ENCODE measurements at places on chromosomes 12 and 14. TPM values are rescaled to one million over a fixed set of nuclear protein-coding genes. Genes with fewer than 3 reads are reported as not detected.

SLCO1B1 gene
- not detected for total RNA-seq

RND1 gene
- 1.6 TPM for total RNA-seq

LRCOL1 gene
- not detected for total RNA-seq

GLIPR1L1 gene
- total RNA-seq: not detected

KRT73 gene
- 0.25 TPM for total RNA-seq

COA8 gene
- 29.2 TPM for total RNA-seq

MANSC4 gene
- total RNA-seq: not detected

AQP5 gene
- not detected for total RNA-seq

OTX2 gene
- total RNA-seq: not detected

CLEC2D gene
- total RNA-seq: 269 TPM

RHOJ gene
- not detected for total RNA-seq

GAS2L3 gene
- total RNA-seq: 5.0 TPM

PZP gene
- not detected for total RNA-seq

SAMD15 gene
- 0.23 TPM for total RNA-seq

ACAD10 gene
- 28.4 TPM for total RNA-seq

FMNL3 gene
- 25.0 TPM for total RNA-seq

P3H3 gene
- 0.73 TPM for total RNA-seq

OGFOD2 gene
- 20.8 TPM for total RNA-seq

TAS2R9 gene
- total RNA-seq: not detected

MFAP5 gene
- total RNA-seq: not detected

SLC7A8 gene
- total RNA-seq: 2.0 TPM

SLC10A1 gene
- total RNA-seq: not detected

CFAP73 gene
- not detected for total RNA-seq

LRP1-AS gene
- not detected for total RNA-seq

FUT8 gene
- total RNA-seq: 113 TPM

TPPP2 gene
- total RNA-seq: not detected

ARHGAP9 gene
- total RNA-seq: 172 TPM

TAS2R10 gene
- total RNA-seq: 1.3 TPM

CLEC4A gene
- total RNA-seq: 0.25 TPM

DHRS2 gene
- total RNA-seq: 2.0 TPM

LYZ gene
- 0.89 TPM for total RNA-seq

PMEL gene
- 0.25 TPM for total RNA-seq

ACSM4 gene
- total RNA-seq: not detected

MDP1 gene
- total RNA-seq: 11.1 TPM

EGLN3 gene
- 51.0 TPM for total RNA-seq

IKZF4 gene
- total RNA-seq: 21.8 TPM

CPSF6 gene
- 101 TPM for total RNA-seq

SHMT2 gene
- 176 TPM for total RNA-seq

CLEC6A gene
- not detected for total RNA-seq

A2M gene
- total RNA-seq: not detected

LRFN5 gene
- not detected for total RNA-seq

MSRB3 gene
- total RNA-seq: not detected

SELPLG gene
- 221 TPM for total RNA-seq

INHBC gene
- total RNA-seq: not detected

GPRC5A gene
- total RNA-seq: not detected

MSI1 gene
- not detected for total RNA-seq

CD163 gene
- total RNA-seq: not detected

ADSS1 gene
- 1.8 TPM for total RNA-seq
